NCI-H748 treated with DMSO at 0.1 percent for 48 hours (cell line): ENCODE measurements at places on chromosomes 11 and 22.

GRCh38 chr22:23911318-23911980 lies 17.3 kb downstream of the MIF start:
- DNase-seq: no peak

DNA sequence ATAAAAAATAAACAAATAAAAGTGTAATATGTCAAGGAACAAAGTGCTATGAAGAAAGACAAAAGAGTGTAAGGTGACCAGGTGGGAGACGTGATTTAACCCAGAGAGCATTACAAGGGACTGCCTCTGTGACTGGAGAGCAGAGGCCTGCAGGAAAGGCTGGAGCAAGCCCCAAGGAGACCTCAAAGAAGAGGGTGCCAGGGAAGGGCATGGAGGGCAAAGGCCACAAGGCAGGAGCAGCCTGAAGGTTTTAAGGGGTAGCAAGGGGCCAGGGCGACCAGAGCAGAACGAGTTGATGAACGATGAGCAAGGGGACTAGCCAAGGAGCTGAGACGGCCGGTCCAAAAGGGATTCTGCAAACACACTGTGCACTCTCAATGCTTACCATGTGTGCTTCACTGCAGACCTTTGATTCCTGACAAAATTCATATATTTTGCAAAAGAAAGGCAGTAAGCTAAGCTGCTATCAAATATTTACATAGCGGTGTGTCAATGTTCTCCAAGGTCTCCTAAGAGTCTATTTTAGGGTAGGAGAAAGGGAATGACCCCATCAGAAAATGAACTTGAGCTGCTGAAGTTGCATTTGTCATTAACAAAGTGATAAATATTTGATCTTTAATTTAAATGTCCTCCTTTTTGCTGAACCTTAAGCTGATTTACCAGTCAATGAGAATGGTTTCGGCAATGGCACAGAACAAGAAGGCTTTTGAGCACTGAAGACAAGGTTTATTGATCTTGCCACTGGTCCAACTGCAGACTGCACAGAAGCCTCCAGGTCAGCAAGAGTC lies 50.5 kb downstream of the SMCO4 start:
- DNase-seq: no peak

DNA sequence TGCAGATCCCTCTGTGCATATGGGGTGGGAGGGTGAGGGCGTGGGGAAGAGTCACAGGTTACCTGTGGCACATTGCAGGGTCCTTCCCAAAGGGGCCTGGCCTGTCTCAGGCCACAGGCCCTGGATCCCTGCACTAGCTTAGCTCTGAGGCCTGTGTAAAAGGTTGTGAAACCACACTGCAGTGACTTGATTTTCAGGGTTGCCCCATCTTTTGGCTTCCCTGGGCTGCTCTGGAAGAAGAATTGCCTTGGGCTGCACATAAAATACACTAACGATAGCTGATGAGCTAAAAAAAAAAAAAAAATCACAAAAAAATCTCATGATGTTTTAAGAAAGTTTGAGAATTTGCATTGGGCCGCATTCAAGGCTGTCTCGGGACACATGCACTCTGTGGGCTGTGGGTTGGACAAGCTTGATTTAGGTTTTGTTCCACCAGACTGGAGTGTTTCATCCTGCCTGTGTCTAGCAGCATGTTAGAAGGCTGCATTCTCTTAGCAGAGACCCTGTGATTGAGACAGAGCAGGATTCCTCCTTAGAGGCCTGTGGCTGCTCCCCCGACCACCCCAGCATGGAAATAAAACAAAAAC lies 35.9 kb upstream of the TREH start:
- no peak for DNase-seq

- DNase-seq: no peak
Observed at GRCh38 chr11:122727101-122727929, 71.8 kb downstream of the UBASH3B start.

- no peak for DNase-seq
Observed at GRCh38 chr11:65619281-65619928, 3.8 kb downstream of the PCNX3 start.

GRCh38 chr11:12219757-12220156 lies 109.4 kb downstream of the MICAL2 start:
- DNase-seq: no peak

- no peak for DNase-seq
Observed at GRCh38 chr11:108945341-108945740, 280.5 kb downstream of the DDX10 start.

- DNase-seq: peak; percentile 16
Observed at GRCh38 chr22:35728639-35729308, 11.1 kb downstream of the APOL5 start.

DNA sequence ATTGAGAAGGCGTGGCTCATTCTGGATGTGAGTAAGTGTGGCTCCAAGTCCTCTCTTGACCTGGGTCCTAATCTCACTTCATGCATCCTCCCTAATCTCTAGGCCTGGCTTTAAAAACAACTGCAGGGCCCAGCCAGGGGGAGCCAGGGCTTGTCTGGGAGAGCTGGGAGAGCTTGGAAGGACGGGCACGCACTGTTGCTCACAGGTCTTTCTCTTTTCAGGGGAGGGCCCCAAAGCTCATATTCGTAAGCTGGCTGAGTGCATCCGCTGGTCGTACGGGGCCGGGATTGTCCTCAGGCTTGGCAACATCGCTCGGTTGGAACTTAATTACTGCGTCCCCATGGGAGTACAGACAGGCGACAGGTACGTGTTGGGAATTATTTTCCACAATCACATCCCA lies 34.1 kb upstream of the PARVB start:
- DNase-seq: no peak

DNA sequence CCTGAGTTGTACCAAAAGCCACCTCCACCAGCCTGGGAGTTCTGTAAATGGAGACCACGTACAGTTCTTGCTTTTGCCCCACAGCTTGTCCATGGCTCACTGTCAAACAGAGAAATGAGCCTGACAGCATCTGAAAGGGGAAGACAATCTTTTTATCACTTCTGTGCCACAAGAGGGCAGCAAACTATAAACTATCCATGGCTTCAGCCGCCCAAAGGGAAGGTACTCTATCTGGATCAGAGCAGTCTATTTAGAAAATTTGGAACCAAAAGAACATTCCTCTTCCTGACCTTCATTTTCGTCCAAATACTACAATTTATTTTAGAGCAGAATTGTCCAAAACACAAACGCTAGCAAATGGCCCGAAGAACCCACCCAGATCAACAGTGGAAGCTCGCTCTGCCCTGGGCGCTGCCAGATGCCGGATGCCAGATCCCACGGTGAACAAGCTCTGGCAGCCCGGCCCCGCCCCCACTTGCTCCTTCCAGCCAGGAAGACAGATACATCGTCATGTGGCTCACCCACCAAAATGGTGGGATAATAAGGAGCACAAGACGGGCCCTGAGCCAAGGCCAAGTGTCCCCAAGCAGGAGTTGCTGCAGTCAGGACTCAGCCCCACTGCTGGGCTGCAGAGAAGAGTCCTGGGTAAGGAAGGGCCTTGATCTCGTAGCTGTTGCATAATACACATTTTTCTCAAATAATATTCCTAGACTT lies 23.9 kb upstream of the SCGB1A1 start:
- DNase-seq: peak; percentile 81

GRCh38 chr11:110028921-110029320 lies 64.3 kb upstream of the ZC3H12C start:
- no peak for DNase-seq

DNA sequence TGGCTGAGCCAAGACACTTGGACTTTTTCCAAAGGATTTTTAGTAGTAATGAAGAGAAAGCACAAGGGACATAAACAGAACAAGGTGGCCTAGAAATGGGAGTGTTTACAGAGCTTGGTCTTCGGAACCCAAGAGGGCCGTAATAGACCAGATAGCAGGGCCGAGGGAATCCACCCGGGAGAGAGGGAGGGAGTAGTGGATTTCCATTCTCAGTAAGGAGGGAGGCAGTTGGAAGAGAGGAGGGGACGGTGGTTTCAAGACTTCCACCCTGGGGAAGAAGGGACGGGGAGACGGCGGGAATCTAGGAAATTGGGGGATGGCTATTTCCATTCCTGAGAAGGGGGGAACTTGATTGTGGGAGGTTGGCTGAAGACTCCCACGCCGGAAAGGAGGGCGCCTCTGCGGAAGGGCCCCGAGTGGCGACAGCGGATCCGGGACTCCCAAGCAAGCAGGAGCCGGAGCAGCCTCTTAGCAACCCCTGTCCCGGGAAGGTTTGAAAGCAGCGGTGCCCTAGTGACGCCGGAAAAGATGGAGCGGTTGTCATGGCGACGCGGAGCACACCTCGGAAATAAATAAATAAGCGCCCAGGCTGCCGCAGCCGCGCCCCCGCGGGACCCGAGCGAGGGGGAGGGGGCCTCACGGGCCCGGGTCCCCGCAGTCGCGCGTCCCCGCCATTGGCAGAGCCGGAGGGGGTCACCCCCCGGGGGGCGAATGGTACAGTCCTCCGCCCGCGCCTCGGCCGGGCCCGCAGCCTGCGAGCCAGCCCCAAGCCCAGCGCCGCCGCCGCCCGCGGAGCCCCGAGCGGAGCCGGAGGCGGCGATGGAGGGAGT lies 31.6 kb downstream of the EIF3F start:
- peak; percentile 67 for DNase-seq

DNA sequence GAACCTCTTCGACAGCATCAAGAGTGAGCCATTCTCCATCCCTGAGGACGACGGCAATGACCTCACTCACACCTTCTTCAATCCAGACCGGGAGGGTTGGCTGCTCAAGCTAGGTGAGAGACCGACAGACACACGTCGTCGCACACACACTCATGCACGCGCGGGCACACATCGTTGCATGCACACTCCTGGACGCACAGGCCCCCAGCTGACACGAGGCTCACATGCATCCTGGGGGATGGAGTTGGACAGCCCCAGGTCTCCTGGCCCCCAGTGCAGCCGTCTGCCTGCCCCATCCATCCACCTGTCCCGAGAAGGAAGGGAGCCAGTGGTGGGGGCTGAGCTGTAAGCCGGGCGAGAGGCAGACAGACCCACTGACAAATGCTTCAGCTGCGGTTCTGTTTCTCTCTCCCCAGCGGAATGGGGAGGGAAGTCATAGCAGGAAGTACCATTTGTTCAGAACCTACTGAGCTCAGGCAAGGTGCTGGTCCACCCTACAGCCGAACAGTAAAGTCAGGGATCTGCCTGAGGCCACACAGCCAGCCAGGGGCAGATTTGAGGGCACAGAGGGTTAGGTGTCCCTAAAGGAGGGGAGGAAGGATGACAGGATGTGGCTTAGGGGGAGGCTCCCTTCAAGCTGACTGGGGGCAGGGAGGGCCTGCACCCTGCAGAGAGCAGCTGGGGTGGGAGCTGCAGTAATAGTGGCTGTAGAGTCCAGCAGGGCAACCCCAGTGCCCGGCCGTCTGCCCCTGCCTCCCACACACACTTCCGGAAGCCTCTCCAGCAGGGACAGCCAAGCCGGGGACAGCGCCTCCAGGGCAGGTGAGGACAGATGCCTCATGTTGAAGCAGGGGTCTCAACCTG lies 27.1 kb downstream of the CYTH4 start:
- DNase-seq: no peak

- DNase-seq: no peak
Observed at GRCh38 chr11:118928870-118929500, 3.3 kb upstream of the BCL9L start.

DNA sequence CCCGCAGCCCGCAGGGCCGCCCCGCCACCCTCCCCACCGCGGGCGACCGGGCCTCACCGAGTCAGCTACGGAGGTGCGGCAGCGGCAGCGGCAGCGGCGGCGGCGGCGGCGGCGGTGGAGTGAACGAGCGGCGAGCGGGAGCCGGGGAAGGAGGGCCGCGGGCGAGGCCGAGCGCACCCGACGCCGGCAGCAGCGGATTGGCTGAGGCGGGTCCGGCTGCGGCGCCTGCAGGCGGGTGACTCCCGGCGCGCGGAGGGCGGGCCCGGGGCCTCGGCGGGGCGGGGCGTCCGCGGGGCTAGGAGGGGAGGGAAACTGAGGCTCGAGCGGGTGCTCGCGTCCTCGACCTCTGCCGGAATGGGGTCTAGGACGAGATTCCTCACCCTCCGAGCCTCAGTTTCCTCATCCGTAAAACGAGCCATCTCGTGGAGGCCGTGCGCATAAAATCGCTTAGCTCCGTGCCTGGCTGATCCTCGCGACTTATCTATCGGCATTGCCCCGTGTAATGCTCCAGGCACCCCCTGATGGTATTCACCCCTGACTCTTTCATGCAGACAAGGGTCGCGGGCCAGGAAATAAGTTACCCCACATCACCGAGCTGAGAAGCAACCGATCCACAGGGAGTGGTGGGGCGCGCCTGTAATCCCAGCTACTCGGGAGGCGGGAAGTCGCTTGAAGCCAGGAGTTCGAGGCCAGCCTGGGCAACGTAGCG lies at the start of gene CPT1A:
Gene CPT1A, minus strand, starts transcription at position 199 of the 709 bp plus-strand sequence. CDS start 26,442 bp downstream, outside the sequence.
- DNase-seq: peak; percentile 22

GRCh38 chr11:123062892-123063825 lies 1.2 kb upstream of the HSPA8 start:
- DNase-seq: no peak

GRCh38 chr22:24430431-24431308 lies 3.3 kb downstream of the ADORA2A start:
- no peak for DNase-seq

- DNase-seq: no peak
Observed at GRCh38 chr11:80388536-80388935, 947.7 kb upstream of the TENM4 start.

DNA sequence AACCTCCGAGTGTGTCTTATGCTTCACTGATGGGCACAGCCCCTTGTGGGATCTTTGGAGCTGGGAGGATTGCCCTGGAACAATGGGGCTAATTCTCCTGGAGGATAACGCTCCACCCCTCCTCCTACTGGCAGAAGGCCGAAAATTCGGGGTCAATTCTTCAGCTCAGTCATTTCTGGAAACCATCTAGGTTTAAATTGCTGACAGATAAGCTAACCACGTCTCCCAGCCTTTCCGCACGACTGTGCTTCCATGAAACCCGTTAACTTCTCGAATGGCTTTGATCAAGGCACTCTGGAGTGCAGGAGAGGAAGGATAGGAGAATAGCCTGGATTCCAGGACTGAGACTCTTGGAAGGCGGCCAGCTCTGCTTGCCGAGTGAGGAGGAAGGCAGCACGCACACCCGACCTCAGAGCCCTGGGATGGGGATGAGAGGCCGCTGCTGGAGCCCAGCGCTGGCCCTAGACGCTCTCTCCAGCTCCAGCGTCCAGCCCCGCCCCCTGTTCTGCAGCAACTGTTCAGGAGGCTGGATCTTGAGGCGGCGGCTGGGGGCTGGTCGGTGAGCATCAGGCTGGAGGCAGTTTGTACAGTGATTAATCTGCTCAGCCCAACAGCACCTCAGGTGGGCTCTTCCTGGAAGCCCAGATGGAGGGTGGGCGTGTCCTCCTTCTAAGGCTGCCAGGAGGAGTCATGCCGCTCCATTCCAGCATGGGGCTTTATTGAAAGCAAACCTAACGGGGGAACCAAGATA lies 176.7 kb upstream of the NCAM1 start:
- DNase-seq: no peak
